Activated CD8-positive, alpha-beta memory T cell treated with anti-CD3 and anti-CD28 coated beads for 48 hours (primary cell): ENCODE measurements at places on chromosomes 11 and 22.

DNA sequence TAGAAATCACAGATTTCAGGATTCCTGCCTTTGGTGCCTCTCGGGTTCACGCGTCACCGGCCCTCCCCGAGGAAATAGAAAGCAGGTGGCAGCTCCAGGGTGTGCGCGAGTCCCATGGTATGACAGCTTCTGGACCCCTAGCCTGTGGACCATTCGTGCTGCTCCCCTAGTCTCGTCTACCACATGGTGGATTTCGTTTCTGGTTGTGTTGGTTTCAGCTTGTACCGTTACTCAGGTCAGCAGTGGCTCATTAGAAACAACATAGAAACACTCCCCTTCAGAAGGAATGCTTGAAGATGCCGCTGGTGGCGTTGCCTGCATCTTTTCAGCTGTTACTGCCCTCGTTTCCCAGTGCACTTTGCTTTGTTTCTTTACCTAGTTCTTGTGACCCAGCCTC lies 700 bp downstream of the TTC17 start:
- DNase-seq, result no peak

- DNase-seq, result no peak
Measured at GRCh38 chr22:37854946-37855345, 5.7 kb downstream of the EIF3L start.

GRCh38 chr11:26285608-26286007 lies 46.3 kb upstream of the ANO3 start:
- DNase-seq, result no peak

- no peak for DNase-seq
Measured at GRCh38 chr11:45872651-45873356, 12.6 kb upstream of the MAPK8IP1 start.

GRCh38 chr11:92838759-92839310 lies 130.6 kb upstream of the MTNR1B start:
- no peak for DNase-seq

DNA sequence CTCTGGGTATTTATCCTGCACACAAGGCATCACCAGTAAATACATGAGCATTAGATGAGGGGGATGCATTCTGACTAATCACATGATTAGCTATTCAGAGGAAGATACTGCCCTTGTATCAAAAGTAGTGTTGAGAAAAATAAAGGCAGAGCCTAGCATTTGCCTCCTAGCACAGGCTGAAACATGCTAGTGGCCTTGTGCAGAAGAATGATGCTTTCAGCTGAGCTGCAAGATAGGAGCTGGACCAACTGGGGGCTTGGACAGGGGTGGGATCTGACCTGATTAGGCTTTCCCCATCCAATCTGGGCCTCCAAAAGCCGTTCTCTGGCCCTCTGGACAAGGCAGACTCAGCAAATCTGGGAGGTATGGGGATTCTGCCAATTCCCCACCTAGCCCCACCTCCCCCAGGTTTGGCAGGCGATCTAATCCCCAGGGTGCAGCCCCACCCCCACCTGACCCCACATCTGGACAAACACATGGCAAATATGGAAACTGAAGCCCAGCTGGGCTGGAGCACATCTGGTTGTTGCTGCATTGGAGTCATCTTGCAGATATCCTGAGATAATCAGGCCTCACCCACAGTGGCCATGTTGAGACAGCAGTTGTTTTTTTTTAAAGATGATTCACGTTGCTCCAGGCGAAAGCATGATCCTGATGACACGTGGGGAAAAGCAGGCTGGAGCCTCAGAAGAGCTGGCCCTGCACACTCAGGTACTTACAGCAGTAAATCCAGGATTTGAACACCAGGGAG lies 4.4 kb upstream of the MISFA start:
- DNase-seq, result no peak
